ENCODE measurements at places on chromosomes 6 and 20.

GRCh38 chr6:52984247-52984646, 10.8 kb downstream of the GSTA4 start:
- peak; percentile 80 for DNase-seq

DNA sequence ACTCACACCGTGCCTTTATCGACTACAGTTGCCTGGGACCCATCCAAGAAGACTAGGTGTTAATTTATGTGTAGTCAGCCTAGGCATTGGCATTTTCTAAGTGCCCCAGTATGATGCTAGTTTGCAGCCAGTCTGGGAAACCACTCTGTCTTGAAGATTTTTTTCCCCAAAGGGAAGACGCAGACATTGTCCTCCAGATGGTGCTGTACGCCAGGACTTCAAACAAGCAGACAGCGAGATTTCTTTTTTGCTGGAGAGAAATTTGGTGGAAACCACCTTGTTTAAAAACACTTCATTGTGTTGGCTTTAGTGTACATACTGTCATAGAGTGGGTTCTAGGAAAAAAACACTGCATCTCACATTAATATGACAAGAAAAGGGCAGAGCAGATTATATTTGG, 30.0 kb downstream of the ALDH5A1 start:
- peak; percentile 35 for DNase-seq

GRCh38 chr6:36129941-36130666, at the start of gene MAPK13:
Gene MAPK13, plus strand, starts transcription at chr6:36130513. Its CDS starts 70 bp downstream, at chr6:36130583.
- peak; percentile 63 for DNase-seq

- no peak for DNase-seq
These were observed 103.2 kb downstream of the BTBD3 start for GRCh38 chr20:12020846-12021245.

GRCh38 chr6:72691249-72691648, 69.4 kb downstream of the KCNQ5 start:
- no peak for DNase-seq

- no peak for DNase-seq
These were observed 89.6 kb downstream of the AIG1 start for GRCh38 chr6:143150281-143150680.

DNA sequence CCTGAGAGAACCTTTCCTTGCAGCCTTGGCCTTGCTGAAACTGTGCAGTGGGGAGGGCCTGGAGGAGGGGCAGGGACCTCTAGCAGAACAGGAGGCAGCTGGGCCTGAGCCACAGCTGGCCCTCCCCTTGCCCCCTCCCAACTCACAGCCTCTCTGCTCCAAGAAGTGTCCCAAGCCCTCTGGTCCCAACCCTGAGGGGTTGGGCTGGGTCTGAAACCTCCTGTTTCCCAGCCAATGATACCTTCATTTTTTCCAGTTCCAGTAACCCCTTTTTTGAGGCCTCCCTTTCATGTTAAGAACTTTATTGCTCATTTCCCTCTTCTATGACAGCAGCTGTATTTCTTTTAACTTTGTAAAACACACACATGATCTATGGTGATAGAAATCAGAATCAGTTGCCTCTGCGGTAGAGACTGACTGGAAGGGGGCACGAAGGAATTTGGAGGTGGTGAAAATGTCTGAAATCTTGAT, 17.9 kb upstream of the ARMC12 start:
- peak; percentile 55 for DNase-seq

- DNase-seq = no peak
These were observed 39.7 kb upstream of the COL10A1 start for GRCh38 chr6:116165596-116165995.

DNA sequence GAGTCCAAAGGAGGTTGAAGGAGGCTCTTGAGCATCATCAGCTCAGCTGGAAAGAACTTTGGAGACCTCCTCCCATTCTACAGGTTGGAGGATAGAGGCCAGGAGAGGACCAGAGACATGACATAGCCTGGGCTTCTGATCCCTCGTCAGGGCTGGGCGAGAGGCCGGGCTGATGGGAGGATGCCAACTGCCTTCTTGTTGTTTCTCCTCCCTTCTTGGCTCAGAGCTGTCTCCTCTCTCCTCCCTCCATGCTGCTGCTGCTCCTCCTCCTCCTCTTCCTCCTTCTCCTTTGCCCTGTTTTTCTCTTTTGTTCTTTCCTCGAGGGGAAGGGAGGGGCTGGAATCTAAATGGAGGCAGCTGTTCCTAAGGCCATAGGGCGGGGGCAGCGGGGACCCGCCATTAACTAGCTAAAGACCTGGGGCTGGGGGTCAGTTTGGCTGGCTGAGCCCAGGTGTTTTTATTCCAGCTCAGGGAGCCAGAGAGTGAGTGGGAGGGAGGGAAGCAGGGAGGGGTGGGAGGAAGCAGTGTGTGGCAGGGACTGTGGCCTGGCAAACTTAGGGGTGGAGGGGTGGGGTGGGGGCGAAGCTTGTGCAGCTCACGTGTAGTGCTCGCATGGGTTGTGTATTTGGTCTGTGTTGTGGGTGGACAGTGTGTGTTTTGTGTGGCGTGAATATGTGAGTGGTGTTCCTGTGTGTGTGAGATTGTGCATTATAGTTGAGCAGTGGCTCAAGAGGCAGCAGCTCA, 84.8 kb downstream of the CD40 start:
- no peak for DNase-seq

GRCh38 chr6:49790341-49790740, 3.3 kb upstream of the PGK2 start:
- no peak for DNase-seq

GRCh38 chr6:134376785-134377184, 58.9 kb upstream of the SGK1 start:
- no peak for DNase-seq

- DNase-seq = no peak
These were observed 10.1 kb upstream of the SSR1 start for GRCh38 chr6:7323074-7323473.

DNA sequence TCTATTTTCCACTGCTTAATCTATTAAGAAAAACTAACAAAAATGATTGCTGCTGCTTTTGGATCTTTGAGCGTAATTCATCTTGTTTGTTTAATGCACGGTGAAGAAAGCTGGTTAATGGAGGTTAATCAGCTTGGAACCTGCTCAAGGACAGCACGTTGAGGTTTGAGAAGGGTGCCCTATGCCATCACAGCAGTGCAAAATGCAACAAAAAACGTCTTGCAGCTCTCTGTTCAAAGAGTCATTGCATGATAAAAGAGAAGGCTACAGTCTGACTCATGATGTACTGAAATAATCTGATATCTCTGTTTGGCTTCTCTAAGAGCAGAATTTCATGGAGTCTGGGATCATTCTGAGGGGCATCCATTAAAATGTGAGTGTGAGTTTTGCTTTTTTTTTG, 80.6 kb upstream of the PREP start:
- DNase-seq = no peak

- peak; percentile 56 for DNase-seq
These were observed 2.2 kb downstream of the QKI start for GRCh38 chr6:163416557-163417253.

DNA sequence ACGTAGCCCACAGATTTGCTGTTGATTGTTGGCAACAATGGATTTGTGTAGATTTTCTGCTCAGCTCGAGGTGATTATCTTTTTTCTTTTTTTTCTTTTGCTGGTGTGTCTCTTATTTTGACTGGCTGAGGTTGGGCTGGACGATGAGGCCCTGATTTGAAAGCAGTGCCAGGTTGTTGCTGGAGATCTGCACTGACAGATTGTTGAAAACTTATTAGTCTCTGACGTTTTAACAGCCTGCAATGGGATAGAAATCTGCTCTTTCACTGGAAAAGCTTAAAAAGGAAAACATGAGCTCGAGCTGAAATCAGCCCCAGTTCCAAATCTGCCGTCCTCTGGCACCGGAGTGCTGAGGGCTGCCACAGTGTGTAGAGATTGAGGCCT, 87.7 kb downstream of the PDE7B start:
- DNase-seq = no peak

DNA sequence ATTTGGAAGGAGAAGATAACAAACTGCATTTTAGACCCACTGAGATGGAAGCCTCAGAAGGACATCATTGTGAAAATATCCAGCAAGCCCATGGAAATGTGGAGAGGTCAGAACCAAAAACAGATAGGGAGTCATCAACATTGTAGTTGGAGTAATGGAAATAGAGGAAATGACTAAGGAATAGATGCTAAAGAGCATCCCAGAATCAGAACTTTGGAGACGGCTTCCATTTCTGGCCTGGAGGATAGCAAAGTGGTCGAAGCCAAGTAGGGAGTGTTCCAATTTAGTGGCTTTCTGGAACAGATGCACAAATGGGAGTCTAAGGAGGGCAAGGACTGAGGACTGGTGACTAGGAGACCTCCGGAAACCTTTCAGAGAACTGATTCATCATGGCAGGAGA, 3.6 kb downstream of the BEND6 start:
- no peak for DNase-seq
